ENCODE measurements at places on chromosomes 16 and 17.
A peak's percentile ranks its signal among the peaks of the same experiment; 100 is the strongest.

DNA sequence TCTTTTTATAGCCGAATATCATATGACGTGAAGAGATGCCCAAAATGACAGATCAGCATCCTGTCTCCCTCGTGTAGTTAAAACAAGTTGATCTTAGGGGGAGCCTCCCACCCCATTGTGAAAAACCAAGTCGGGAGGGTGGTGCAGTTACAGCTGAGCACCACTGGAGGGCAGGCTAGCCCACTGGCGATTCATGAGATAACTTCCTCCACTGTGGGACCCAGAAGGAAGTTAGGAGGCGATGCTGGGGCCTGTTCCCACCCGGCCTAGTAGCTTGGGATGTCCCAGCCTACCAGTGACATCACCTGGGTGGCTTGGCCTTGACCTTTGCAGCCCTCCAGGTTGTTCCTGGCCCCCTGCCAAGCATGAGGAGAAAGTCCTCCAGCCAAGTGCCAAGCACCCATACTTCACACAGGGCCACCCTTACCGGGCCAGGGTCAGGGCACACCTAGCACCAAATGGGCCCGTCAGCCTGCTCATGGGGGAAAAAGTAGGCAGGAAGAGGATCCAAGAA is 8.1 kb upstream of the CPNE2 start:
- DNase-seq: peak; percentile 84

GRCh38 chr17:46191322-46192188 is 1.7 kb downstream of the KANSL1 start:
- peak; percentile 75 for DNase-seq

- DNase-seq: peak; percentile 78
These were observed 592 bp downstream of the ALDOA start for GRCh38 chr16:30065943-30066760.

DNA sequence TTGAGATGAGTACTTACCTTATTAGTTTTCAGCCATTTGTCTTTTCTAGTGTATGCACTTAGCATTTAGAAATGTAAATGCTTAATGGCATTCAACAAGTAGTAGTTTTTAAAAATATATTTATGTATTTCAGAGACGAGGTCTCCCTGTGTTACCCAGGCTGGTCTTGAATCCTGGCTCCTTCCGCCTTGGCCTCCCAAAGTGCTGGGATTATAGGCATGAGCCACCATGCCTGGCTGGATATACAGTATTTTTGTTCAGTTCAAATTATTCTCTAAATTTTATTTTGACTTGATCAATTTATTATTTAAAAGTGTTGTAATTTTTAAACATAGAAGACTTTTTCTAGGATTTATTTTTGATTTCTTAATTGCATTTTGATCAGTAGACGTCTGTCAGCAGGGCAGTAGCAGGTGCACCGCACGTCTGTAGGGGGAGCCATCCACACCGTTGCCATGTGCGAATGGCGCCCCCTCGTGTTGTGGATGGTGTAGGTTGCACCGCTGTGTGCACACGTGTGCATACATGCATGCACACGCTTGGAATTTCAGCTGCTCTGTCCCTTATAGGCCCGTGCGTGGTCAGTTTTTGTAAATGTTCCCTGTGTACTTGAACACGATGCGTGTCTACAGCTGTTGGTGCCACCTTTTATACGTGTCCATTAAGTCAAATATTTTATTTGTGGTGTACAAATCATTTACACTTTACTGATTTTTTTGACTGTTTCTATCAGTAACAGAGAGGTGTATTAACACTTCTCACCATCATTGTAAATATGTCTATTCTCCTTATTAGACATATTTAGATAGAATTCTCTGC is 30.6 kb downstream of the RPTOR start:
- peak; percentile 96 for DNase-seq

DNA sequence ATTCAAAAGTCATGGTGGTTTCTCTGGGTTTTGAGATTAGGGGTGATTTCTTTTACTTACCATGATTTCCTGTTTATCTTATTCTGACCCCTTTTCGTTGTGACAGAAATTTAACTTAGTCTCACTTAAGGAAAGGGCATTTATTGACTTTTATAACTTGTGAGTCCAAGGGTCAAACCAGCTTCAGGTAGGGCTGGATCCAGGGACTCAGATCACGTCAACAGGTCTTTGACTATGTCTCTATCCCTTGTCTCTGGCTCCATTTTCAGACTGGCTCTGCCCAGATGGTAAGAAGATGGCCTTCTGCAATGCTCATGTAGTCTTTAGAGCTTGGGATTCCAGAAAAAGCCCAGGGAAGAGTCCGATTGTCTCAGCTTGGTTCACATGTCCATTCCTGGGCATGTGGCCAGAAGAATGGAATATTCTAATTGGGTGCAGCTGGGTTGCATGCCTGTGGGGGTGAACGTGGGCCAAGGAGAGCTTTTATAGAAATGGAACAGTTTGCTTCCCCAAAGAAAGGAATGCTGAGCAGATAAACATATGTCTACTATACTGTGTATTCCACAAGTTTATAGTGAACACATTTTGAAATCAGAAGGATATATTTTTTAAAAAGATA is 13.4 kb downstream of the USP43 start:
- no peak for DNase-seq

- no peak for DNase-seq
These were observed 17.6 kb upstream of the MAF start for GRCh38 chr16:79618041-79618691.

DNA sequence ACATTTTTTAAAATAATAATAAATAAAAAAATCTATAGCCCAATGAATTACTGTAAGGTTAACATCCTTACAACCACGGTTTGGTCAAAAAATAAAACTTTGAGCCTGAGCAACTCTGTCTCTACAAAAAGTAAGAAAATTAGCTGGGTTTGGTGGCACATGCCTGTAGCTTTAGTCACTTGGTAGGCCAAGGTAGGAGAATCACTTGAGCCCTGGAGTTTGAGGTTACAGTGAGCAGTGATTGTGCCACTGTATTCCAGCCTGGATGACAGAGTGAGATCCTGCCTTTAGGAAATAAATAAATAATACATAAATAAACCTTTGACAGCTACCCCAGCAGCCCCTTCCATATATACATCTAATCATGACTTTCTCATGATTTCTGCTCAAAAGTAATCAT is 26.9 kb upstream of the PHAF1 start:
- no peak for DNase-seq

GRCh38 chr17:61484174-61484573 is 32.0 kb downstream of the TBX4 start:
- DNase-seq: no peak

DNA sequence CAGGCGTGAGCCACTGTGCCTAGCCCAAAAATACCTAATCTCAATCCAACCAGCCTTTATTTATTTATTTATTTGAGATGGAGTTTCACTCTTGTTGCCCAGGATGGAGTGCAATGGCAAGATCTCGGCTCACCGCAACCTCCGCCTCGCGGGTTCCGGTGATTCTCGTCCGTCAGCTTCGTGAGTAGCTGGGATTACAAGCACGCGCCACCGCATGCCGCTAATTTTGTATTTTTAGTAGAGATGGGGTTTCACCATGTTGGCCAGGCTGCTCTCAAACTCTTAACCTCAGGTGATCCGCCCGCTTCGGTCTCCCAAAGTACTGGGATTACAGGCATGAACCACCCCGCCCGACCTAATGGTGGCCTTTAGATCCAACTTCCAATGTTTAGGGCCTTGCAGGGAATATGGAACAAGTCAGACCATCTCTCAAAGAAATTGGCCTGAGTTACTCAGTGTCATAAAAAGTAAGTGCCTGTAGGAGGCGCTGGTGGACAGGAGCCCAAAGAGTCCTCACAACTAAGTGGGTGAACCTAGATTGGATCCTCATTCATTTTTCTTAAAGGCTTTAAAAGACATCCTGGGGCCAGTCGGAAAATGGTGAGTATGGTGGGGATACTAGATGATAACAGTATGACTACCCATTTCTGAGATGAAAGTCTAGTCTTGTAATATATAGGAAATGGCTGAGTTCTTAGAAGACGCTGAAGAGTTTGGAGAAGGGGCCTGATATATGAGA is 4.6 kb downstream of the ZSCAN10 start:
- DNase-seq: peak; percentile 72

GRCh38 chr16:49464877-49465504 is 91.4 kb downstream of the C16orf78 start:
- peak; percentile 4 for DNase-seq

- DNase-seq: peak; percentile 86
These were observed 2.5 kb upstream of the GSE1 start for GRCh38 chr16:85610446-85611193.

DNA sequence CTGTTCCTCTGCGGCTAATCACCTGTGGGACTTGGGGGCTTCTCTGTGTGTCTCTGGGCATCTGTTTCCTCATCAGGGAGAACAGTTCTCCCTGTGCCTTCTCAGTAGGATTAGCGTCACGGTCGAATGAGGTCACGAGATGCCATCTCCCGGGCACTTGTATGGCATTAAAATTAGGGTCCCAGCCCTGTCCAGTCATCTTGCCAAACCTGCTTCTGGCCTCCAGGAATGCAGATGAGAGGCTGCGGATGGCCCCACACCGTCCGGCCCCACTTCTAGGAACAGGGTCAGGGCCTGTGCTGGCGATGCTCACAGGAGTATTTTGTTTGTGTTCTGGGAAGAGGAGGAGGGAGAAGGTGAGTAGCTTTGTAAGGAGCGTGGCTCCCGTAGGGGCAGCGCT is 58.5 kb downstream of the OR1D5 start:
- no peak for DNase-seq

- DNase-seq: no peak
These were observed 17.8 kb downstream of the LRRC75A start for GRCh38 chr17:16474012-16474725.

- no peak for DNase-seq
These were observed 133.1 kb downstream of the SNX11 start for GRCh38 chr17:48240562-48241130.

- no peak for DNase-seq
These were observed 72.8 kb downstream of the RPH3AL start for GRCh38 chr17:279776-280175.

DNA sequence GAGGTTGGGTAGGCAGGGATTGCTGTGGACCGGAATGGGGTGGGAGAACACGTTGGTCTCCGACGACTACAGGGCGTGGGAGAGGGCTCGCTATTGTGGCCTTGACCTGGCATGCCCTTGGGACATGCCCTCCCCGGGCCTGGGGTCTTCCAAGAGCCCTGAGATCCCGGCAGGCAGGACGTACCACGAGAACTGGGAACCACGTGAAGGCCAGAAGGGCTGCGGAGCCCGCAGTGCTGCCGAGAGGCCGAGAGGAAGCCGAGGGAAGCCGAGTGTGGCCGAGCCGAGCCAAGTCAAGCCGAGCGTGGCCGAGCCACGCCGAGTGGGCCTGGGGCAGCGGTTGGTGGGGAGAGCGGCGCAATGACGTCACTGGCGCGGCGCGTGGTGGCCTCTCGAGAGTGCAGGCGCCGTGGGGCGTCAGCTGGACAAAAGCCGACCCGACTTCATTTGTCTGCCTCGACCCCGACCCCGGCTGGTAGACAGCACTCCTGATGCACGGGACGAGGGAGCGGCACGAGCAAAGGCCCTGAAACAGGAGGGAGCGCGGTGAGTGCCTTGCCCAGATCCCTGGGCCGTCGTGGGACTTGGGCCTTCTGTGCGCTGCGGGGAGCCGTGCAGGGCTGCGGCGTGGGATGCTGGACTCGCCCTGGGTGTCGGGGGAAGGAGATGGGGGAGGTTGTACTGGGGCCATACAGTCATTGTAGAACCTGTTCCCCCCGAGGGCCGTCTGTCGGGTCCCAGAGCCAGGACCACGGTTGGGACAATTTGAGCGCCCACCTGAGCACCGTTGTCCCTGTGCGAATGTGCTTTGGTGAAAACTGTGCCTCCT is 6.6 kb downstream of the SOCS1 start:
- DNase-seq: no peak

Data from erythroblast (primary cell).